ENCODE measurements at places on chromosomes 12 and 14.

GRCh38 chr14:104881369-104881979 lies 16.4 kb downstream of the CEP170B start:
- no peak for DNase-seq

GRCh38 chr14:93011141-93011529 lies 88.2 kb downstream of the CHGA start:
- DNase-seq: no peak

- DNase-seq: no peak
Measured at GRCh38 chr14:59221568-59221967, 33.1 kb downstream of the DAAM1 start.

DNA sequence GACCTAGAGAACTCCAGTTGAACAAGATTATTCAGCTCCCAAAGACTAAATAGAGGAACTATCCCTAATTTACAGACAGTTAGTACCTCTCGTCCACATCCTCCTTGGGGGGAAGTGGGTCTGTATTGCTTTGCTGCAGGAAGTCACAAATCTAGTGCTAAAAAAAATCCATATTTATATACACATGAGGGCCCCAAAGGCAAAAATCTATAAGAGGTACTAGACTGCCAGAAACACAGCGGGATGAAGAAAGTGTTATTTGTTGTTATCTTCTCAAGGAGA lies 190.1 kb downstream of the TTC8 start:
- no peak for DNase-seq

- DNase-seq: no peak
Measured at GRCh38 chr14:58731465-58732293, 93.9 kb downstream of the DACT1 start.

- DNase-seq: no peak
Measured at GRCh38 chr12:66033151-66033550, 97.4 kb downstream of the LLPH start.

- DNase-seq: peak; percentile 9
Measured at GRCh38 chr14:105313381-105314286, 914 bp upstream of the PACS2 start.

GRCh38 chr12:65126482-65126881 lies 5.4 kb upstream of the WIF1 start:
- peak; percentile 4 for DNase-seq

- DNase-seq: no peak
Measured at GRCh38 chr12:103665971-103666370, 78.9 kb downstream of the STAB2 start.

- no peak for DNase-seq
Measured at GRCh38 chr12:52280319-52280795, 5.9 kb downstream of the KRT86 start.

GRCh38 chr12:56080556-56081138 lies 682 bp downstream of the ERBB3 start:
- DNase-seq: no peak

DNA sequence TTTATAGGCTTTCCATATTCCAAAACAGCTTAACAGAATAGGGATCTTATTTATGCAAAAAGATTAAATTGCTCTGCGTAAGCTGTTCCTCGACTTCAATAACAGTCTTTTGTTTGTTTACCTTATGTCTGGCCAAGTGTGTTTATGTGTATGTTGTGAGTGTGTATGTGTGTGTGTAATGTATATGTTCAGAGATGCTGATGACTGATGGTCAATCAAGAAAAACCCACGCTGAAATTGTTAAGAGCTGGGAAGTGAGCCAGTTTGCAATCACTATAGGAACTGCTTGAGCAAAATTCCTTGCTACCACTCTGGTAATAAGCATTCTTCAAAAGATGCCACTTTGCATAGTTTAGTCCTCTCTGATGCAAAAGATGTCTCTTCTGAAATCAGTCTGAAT lies 59.6 kb downstream of the PRKD1 start:
- no peak for DNase-seq

Measured in CD4-positive, alpha-beta T cell treated with Interleukin-12 subunit alpha and Interleukin-12 subunit beta, for 1 hour (primary cell).